ENCODE measurements at places on chromosomes 12 and 14.

DNA sequence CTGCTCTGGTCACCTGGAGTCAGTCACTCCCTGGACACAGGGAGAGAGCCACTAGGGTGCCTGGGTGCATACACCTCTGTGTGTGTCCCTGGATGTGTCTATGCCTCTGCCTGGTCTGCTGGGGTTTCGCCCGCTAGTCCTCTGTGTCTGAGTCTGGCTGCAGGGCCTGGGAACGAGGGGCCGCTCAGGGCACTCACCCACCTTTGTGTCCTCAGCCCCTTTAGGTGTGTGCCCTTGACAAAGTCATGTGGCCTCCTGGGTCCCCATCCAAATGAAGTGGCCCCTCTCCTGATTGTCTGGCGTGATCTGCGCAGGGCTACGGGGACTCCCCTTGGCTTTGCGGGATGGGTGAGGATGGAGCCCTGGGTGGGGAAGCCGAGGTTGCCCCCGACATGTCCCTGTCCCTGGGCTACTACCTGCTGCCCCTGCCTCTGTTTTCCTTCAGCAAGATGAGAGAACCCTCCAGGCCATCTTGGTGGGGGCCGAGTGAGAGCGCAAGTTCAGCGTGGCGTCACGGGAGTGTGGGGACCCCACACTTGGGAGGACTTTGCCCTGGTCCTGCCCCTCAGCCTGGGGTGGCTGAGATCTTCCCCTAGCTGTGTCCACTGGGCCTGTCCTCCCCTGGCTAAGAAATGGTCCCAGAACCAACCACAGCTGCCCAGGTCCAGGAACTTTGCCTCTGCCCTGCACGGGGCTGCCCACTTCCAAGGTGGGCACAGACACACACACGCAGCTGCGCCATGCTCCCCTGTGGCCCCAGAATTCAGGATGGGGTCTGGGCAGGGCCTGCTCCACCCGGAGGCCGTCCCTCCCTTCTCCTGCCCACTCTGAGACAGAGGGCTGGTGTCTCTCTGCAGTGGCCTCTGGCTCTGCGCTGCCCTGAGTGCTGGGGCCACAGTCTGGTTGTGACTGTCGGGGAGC lies 2.7 kb upstream of the AHNAK2 start:
- no peak for DNase-seq

- DNase-seq = peak; percentile 64
Measured at GRCh38 chr12:106760184-106760531, 14.3 kb upstream of the RIC8B start.

GRCh38 chr14:99675951-99676350 lies 8.1 kb upstream of the CYP46A1 start:
- DNase-seq = no peak

DNA sequence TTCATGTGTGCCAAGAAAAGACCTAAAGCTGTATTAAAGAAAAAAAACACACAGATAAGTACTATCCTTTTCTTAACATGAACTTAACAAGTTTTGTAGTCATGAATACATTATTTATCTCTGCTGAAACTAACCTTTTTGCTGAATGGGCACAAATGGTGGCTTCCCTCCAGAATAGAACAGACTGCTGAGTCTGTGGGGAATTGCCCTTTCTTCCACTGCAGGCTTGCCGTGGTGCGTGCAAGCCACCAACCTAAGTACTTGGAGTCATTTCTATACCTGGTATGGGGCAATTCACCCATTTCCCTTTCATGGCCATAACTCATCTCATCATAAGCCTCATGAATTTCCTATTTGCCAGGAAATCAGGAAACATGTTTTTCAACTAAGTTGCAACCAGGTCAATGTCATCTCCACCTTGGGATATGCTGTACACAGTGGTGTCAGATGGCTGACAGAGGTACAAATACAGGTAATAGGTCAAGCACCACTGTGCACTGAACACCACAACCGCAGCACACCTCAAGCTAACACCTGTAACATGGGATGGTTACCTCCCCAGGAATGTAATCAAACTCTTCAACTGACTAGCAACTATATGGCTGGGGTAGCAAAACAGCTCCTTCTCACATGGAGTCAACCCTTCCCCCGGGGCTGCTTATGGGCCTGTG lies 49.9 kb downstream of the CATSPERB start:
- no peak for DNase-seq

GRCh38 chr12:84218406-84218805 lies 694.2 kb downstream of the SLC6A15 start:
- no peak for DNase-seq

DNA sequence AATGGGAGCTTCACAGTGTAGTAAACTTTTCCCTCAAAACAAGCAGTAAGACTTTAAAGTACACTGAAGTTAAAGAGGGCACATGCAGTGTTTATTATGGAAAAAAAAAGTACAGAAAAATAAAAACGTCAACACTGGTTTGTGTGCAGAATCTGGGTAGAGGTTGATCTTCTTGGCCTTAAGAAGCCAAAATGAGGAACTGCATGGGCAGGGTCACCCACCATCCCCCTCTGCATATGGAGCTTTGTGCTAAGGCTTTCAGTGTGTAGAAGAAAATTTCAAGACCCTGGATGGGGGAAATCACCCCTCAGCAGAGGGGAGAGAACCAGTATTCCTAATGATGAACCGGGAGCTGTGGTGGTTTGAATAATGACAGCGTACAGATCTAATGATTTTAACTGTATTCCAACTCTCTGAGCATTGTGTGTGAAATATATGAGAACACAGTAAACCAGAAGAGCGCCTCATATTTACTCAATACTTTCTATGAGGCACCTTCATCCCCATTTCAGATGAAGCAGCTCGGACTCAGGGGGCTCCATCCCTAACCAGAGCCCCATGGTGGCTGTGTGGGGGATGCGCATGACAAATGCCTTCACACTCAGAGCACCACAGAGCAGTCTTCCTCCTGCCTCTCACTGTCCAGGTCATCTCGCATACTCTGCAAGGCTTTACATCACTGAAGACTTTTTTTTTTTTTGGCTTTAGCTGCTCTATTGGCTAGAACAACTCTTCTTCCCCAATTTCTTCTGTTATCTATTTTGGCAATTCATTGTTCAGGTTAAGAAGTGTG lies 33.4 kb downstream of the ACADS start:
- DNase-seq = no peak

DNA sequence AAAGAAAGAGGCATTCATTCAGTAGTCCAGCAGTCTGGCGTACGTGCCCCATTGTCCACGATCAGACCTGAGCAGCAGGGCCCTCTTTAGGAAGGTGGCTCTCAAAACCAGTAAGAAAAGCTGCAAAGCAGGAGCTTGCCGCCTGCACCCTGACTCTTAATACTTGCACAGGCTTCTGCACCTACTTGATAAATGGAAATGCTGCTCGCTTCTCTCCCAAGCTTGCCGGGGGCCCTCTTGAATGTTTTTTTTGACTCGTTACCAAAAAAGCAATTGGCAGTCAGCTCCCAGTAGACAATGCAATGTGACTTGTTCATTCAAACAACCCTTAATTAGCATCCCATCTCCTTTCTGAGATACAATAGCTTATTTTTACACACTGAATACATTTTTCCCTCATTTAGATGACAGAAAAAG lies 27.2 kb upstream of the PTPRB start:
- DNase-seq = no peak

- no peak for DNase-seq
Measured at GRCh38 chr12:5154091-5154490, 110.4 kb downstream of the KCNA5 start.

- DNase-seq = peak; percentile 82
Measured at GRCh38 chr12:25958428-25959070, at the start of gene RASSF8. RASSF8 (plus strand) TSS chr12:25958682; CDS start chr12:26055344, 96,662 bp downstream.

DNA sequence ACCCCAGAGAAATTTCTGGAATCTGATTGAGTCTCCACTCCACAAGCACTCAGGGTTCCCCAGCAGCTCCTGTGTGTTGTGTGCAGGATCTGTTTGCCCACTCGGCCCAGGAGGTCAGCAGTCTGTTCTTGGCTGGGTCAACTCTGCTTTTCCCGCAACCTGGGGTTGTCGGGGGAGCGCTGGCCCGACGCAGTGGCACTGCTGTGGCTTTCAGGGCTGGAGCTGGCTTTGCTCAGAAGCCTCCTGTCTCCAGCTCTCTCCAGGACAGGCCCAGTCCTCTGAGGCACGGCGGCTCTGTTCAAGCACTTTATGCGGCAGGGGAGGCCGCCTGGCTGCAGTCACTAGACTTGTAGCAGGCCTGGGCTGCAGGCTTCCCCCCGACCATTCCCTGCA lies 23.7 kb downstream of the P2RX4 start:
- DNase-seq = no peak

DNA sequence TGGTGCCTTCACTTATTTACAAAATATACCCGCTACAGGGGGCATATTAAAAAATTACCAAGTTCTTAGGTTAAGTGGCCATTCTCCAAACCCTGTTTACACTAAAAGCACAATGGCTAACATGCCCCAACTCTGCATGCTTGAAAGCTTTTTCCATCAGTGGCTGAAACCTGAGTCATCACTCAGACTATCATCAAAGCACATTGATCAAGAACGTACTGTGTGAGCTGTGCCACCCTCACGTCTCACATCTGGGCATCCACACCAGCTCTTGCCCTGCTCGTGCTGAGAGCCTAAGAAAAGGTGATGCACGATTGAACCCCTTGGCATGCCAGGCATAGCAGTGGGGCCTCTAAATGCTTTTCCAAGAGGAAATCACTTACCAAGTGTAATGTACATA lies 13.2 kb downstream of the AQP6 start:
- DNase-seq = no peak

DNA sequence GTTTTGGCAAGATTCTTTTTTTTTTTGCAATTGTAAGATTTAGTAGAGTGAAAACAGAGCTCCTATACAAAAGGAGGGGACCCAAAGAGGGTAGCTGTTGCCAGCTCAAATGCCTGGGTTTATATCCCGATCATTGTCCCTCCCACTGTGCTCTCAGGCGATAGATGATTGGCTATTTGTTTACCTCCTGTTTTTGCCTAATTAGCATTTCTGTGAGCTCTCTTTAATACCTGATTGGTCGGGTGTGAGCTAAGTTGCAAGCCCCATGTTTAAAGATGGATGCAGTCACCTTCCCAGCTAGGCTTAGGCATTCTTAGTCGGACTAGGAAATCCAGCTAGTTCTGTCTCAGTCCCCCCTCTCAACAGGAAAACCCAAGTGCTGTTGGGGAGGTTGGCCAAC lies 1.9 kb downstream of the EXOC3L4 start:
- DNase-seq = no peak

DNA sequence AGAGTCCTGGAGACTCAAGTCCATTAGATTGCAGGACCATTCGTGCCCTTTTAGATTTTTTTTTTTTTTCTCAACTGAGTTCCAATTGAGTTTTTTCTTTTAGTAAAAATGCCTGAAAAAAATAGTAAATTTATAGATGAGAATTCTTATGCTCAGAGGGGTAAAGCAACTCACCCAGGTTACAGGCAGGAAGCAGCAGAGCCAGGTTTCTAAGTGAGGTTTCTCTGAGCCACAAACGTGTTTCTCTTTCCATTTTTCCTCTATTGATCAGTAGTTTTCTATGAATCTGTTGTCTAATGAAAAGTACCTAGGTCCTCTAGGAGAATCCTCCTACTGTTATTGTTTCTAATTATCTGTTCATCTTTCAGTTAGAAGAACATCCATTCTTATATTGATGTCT lies 66.4 kb upstream of the C12orf71 start:
- no peak for DNase-seq

GRCh38 chr12:24175929-24176328 lies 226.5 kb upstream of the SOX5 start:
- no peak for DNase-seq

- DNase-seq = no peak
Measured at GRCh38 chr14:73242357-73242901, 5.1 kb downstream of the PAPLN start.

- DNase-seq = peak; percentile 6
Measured at GRCh38 chr12:85923767-85924331, 49.8 kb downstream of the NTS start.

DNA sequence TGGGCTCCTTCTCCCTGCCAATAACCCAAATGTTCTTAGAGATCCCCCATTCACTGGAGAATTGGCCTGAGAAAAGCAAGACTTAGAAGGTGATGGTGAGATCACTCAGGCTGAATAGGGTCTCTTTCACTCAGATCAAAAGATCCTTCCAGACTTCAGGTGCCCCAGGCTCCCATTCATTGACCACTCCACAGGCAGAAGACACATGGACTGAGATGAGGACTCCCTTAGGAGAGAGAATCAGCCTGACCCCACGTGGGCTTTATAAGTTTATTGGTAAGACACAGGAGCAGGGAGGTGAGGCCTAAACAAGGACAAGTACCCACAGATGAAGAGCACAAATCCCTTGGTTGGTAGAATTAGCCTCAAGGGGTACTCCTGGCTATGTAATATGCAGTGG lies 6.1 kb upstream of the KRT72 start:
- no peak for DNase-seq

GRCh38 chr14:94769391-94770250 lies at the start of gene GSC:
GSC (minus strand) TSS chr14:94770113; CDS start chr14:94770015, 98 bp downstream.
- DNase-seq = no peak

DNA sequence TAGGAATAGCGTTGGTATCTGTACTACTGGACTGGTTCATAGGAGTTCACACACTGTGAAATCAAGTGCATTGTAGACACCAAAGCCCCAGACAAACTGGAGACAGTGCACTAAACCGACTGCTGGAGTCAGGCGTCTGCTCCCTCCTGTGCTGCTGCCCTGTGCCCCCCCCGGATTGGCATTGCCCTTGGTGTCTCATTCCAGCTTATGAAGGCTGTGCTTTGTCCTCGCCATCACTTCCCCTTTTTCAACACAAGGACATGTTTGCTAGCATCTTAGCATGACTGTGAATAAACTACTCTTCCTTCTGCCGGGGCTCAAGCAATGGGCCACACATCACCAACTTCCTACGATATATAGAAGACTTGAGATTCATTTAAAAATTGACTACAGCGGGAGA lies 84.0 kb downstream of the TMCC3 start:
- DNase-seq = no peak

GRCh38 chr14:54683882-54684794 lies 117.2 kb downstream of the SAMD4A start:
- DNase-seq = no peak

DNA sequence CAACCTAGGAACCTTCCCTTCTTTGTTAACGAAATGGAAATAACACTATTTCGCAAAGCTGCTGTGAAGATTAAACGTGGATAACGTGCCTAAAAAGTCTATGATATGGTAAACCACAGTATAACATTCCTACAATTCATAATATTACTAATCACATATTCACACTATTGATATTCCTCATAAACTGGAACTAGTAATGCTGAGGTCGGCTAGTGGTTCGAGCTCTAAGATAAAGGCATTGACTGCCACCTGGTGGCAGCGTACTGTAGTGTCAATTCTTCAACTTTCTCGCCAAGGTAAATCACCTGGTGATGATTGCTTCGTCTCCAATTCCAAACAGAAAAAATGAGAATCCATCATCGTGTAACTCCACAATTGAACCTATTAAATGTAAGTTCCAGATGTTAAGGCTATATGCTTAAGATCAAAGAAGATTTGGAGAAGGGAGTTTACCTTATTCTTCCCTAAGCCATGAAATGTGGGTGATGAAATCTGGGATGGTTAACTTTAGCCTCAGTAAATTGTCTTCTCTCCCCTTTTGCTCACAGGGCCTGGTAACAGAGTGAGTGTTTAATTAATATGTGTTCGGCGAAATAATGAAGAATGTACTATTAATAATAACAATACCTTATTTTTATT lies 197.5 kb upstream of the TMEM132C start:
- peak; percentile 36 for DNase-seq
